ENCODE measurements at places on chromosomes 5 and 9. TPM values are rescaled to one million over a fixed set of nuclear protein-coding genes. Genes with fewer than 3 reads are reported as not detected.

The CARD6 gene
- 12.7 TPM for total RNA-seq

The AQP3 gene
- 9.0 TPM for total RNA-seq

The PITX1 gene
- 3.1 TPM for total RNA-seq

The BTNL3 gene
- total RNA-seq: not detected

The FAXDC2 gene
- total RNA-seq: 11.3 TPM

The ANKRD31 gene
- total RNA-seq: 0.26 TPM

The ZNF483 gene
- total RNA-seq: 1.5 TPM

The TMEM252 gene
- total RNA-seq: not detected

The NR4A3 gene
- 5.6 TPM for total RNA-seq

The PKD2L2 gene
- total RNA-seq: 0.26 TPM

The TEX48 gene
- not detected for total RNA-seq

The MARCOL gene
- not detected for total RNA-seq

The ANXA2R gene
- 3.1 TPM for total RNA-seq

The CNTNAP3B gene
- not detected for total RNA-seq

The LCN15 gene
- not detected for total RNA-seq
